Right atrium auricular region (tissue), 2 donors: ENCODE measurements at places on chromosomes 16 and 17. TPM values are rescaled to one million over a fixed set of nuclear protein-coding genes. Genes with fewer than 3 reads are reported as not detected.

DNA sequence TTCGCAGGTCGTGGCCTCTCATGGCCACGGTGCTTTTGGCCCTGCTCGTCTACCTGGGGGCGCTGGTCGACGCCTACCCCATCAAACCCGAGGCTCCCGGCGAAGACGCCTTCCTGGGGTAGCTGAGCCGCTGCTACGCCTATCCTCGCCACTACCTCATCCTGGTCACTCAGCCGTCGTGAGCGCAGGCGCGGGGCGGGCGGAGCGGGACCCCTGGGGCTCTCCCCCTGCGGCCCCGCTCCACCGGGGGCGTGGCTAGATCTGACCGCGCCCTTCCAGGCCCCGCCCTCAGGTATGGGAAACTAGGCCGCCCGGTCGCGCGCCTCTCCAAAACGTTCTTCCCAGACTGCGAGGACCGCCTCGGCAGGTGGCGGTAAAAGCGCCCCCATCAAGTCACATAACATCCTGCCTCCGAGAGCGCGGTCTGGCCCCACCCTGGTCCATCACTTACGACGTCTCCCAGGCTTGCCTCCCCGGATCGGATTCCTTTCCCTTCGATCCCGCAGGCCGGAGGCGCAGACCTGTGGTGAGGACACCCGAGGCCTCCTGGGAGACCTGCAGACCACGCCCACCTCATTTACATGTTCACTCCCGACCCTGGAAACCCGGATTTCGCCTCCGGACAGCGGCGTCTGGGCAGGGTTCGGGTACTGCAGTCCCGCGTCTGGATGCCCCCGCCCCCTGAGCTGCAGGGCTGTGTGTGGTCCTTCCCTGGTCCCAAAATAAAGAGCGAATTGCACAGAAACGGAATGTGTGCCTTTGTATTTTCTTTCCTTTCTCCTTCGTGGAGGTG is 91.5 kb upstream of the TMEM97 start:
- no peak for DNase-seq

Gene AHSP
- total RNA-seq, result 1.1 TPM

DNA sequence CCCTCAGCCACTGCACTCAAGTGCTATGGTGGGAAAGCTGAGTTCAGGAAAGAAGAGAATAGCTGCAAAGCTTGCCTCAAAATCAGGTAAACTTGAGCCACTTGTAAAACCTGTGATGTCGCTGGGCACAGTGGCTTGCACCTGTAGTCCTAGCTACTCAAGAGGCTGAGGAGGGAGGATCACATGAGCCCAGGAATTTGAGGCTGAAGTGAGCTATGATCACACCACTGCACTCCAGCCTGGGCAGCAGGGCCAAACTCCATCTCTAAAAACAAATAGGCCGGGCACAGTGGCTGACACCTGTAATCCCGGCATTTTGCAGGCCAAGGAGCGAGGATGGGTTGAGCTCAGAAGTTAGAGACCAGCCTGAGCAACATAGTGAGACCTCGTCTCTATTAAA is 26.4 kb upstream of the SMURF2 start:
- no peak for DNase-seq

GRCh38 chr16:17374668-17375255 is 96.0 kb downstream of the XYLT1 start:
- no peak for DNase-seq

DNA sequence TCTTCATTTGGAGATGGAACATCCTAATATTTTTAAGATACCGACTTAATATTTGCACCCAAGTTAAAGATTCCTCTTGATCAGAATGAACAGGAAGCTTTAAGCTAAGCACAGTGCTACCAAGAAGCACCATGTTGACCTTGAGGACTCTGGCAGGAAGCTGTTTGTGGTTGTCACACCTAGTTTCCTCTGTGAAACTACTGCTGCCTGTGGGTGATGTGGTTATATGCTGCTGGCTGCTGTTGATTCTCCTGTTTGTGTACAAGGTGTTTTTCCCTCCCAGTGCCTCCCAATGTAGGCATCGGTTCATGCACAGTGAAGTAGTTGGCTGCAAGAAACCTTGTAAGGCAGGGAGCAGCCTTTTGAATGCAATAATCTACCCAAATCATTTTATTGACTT is 23.4 kb downstream of the RBL2 start:
- DNase-seq, result no peak
